Hematopoietic multipotent progenitor cell treated with erythropoietin and hydrocortisone succinate and interleukin-3 and kit ligand, for 15 days (in vitro differentiated cells): ENCODE measurements at places on chromosomes 2 and 18.

DNA sequence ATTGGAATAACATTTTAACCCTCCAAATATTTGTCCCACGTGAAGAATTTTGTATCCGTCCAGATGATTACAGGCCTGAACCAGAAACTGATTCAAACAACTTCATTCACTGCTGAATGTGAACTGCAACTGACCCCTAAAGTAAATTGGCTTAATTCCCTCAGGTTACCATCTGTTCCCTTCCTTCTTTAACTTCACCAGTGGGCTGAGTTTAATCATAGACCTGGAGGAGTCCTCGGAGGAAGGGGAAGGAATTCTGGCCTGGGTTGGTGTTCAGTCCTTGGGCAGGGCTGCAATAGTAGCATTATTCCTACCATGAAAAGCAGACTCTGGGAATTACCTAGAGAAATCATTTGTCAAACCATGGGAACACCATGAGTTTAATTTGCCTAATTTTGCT is 207.4 kb downstream of the TMEM247 start:
- DNase-seq, result no peak

DNA sequence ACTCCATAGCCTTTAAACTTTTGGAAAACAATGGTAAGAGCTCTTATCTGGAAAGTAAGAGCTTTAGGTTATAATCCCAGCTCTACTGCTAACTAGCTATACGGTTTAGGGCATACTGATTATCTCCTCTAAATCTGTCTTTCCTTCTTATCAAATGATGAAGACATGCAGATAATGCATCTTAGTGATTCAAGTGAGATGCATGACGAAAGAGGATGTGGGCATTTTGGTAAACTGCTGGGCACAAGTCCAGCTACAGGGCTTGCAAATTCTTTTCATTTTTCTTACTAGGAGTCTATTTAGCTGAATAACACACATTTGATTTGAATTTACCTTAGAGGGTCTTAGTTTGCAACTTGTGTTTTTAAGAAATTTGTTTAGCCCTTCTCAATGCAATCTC is 1604.8 kb upstream of the ZEB2 start:
- DNase-seq, result no peak

GRCh38 chr2:25294573-25295462 is 46.9 kb downstream of the DNMT3A start:
- peak; percentile 15 for DNase-seq

DNA sequence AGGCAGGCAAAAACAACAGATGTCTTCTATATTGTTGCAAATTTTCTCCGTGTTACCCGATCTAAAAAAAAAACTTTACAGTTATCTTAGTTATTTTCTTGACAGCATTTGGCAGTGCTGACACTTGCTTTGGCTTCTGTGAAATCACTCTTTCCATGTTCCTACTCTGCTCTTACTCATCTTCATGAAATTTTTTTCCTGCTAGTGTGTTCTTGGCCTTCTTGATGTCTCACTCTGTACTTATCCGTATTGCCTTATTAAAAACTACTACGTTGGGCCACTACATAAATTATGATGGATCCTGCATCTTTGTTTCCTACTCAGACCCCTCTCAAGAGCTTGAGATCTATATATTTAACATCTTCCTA is 134.4 kb downstream of the IKZF2 start:
- DNase-seq, result no peak

- DNase-seq, result no peak
These were observed 163.9 kb downstream of the IKZF2 start for GRCh38 chr2:212987492-212987891.
